Ecto neural progenitor cell (in vitro differentiated cells): ENCODE measurements at places on chromosomes 1 and 21.

- no peak for DNase-seq
Observed at GRCh38 chr1:163610486-163610885, 288.7 kb downstream of the NUF2 start.

DNA sequence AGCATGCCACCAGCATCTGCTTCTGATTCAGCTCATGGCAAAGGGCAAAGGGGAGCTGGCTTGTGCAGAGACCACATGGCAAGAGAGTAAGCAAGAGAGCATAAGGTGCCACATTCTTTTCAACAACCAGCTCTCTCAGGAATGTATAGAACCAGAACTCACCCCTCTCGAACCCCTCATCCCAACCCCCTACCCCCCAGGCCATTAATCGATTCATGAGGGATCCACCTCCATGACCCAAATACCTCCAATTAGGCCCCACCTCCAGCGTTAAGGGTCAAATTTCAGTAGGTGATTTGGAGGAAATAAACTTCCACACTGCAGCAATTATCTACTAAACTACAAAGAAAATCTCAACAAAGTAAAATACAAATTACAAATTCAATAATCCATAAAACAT is 32.2 kb upstream of the LRRC7 start:
- no peak for DNase-seq

DNA sequence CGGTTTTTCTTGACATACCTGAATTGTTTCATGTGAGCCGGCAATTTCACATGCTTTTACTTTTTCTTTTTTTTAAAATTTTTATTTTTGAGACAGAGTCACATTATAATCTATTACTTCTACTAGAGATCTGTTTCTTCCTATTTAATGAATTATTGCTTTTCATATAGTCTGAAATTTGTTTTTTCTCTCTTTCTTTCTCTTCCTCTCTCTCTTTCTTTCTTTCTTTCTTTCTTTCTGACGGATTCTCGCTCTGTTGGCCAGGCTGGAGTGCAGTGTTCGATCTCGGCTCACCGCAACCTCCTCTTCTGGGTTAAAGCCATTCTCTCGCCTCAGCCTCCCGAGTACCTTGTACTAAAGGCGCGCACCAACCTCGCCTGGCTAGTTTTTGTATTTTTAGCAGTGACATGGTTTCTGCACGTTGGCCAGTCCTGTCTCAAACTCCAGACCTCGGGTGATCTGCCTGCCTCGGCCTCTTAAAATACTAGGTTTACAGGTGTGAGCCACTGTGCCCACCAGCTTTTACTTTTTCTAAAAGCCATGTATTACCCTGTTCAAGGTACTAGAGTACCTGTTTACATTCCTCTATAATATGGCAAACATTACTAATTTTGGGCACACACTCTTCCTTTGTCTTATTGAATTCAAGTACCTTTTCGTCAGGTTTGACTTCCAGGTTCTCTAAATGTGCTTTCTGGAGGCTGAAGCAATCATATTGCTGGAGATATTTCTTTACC is 86.5 kb upstream of the RHOU start:
- DNase-seq: no peak

DNA sequence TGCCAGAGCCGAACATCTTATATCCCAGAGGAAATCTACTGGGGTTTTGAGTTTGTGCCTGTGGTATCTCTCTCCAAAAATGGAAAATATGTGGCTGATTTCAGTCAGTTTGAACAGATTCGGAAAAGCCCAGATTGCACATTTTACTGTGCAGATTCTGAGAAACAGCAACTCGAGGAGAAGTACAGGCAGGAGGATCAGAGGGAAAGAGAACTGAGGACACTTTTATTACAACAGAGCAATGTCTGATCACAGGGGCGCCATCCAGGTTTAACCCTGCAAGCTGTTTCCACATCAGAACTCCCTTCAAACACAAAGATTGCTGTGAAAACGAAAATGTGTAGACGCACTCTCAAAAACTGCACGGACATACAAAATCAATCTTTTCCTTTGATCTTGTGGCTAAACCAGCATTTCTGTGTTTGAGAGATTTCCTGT is 43.4 kb downstream of the KCNJ15 start:
- DNase-seq: no peak

DNA sequence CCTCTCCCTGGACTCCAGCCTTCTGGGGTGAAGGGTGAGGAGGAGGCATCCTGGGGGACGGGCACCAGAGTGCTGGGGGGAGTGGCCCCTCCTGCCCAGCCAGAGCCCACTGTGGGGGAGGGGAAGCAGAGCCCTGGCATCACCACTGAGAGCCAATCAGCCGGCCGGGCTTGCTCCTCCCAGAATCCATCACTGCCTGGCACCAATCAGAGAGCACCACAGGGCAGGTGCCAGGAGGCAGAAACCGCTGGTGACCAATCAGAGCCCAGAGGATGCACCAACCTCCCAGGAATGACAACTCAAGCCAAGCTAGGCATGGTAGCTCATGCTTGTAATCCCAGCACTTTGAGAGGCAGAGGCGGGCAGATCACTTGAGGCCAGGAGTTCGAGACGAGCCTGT is 27.9 kb downstream of the CASZ1 start:
- DNase-seq: no peak

GRCh38 chr1:203778146-203778545 is 13.2 kb downstream of the LAX1 start:
- no peak for DNase-seq

GRCh38 chr1:215397843-215398242 is 169.3 kb upstream of the KCTD3 start:
- DNase-seq: no peak

- DNase-seq: peak; percentile 91
Observed at GRCh38 chr1:109739738-109740614, 862 bp downstream of the GSTM3 start.

DNA sequence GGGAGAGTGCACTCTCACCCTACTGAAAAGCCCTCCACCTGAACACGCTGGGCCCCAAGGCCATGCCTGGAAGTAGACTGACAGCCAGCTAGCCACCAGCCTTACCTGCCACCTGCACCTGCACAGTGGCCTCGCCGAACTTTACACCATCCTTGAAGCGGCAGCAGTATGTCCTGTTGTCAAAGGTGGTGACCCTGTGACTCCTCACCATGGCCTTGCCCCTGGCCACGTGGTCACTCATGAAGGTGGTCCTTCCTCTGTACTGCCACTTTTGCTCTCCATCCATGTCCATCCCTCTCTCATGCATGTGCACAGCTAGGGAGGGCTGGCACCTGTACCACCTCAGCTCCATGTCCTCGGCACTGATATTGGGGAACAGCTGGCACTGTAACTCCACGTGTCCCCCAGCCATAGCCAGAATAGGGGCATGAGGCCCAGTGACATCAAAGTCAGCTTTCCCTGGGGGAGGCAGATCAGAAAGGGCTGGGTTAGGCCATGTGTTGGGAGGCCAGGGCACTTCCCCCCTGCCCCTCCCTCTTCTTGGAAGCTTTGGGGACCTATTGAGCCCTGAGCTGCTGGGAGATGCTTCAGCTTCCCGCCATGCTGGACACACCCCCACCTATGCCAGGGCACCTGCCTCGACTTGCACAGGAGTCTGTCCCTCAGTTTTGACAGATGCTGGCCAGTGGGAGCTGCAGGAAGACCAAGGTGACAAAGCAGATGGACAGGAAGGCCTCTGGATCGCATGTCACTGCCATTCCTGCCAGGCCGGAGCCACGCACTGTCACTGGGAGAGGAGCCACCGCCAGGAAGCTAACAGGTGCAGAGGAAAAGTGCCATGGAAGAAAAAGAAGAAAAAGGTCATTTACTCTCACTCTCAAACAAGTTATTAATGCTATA is 24.6 kb downstream of the RNF187 start:
- no peak for DNase-seq

- no peak for DNase-seq
Observed at GRCh38 chr1:232891071-232891470, 59.3 kb upstream of the NTPCR start.

DNA sequence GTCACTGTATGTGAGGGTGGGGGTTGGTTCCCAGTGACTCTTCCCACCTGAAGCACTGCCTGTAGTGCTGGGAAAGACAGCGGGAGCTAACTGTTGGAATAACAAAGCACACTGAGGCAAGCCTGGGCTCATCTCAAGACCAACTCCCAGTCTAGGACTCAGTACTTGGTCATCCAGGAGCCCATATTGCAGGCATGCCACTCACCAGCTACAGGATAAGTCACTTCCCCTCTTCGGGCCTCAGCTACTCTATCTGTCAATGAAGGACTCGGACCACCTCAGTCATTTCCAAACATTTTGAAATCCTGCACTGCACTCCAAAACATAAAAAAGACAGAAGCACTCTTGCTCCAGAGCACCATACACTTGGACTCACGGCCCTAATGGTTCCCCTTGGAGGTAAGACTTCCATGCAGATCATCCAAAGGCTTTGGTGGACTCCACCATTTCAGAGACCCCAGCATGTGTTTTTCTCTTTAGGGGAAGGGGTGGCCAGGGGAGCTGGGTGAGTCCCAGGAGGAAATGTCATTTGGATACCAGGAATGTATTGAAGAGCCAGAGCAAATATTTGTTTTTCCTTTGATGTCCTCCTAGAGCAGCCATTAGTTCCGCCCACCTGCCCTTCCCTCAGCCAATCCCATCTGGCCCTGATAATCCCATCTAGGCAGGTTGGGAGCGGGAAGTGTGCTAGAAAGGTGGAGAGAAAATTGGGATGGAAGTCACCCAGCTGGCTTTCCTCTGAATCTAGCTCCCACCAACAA is 3.1 kb downstream of the NUAK2 start:
- DNase-seq: no peak

DNA sequence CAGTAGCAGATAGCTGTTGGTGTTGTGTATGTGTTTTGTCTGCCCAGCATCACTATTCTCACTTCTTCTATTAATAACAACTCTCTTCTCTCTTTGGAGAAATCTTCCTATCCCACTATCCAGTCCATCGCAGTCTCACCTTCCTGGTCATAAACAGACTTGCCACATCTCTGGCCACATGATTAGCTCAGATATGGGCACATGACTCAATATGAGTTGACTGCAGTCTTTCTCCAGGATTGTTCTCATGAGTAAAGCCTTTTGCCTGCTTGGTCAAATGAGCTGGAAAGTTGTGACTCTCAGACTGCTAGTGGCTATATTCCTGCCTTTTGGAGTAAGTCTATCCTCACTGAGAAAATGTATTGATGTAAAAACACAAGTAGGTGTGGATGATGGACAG is 32.9 kb upstream of the TADA1 start:
- no peak for DNase-seq

- DNase-seq: no peak
Observed at GRCh38 chr1:153030895-153031294, at the start of gene SPRR1B. SPRR1B (plus strand) TSS chr1:153031203; CDS start chr1:153032346, 1,143 bp downstream.

- no peak for DNase-seq
Observed at GRCh38 chr1:245715291-245715701, 560.5 kb downstream of the KIF26B start.

GRCh38 chr1:116874733-116875249 is 34.9 kb upstream of the PTGFRN start:
- DNase-seq: no peak

GRCh38 chr1:53025769-53026112 is 36.3 kb upstream of the PODN start:
- DNase-seq: no peak

DNA sequence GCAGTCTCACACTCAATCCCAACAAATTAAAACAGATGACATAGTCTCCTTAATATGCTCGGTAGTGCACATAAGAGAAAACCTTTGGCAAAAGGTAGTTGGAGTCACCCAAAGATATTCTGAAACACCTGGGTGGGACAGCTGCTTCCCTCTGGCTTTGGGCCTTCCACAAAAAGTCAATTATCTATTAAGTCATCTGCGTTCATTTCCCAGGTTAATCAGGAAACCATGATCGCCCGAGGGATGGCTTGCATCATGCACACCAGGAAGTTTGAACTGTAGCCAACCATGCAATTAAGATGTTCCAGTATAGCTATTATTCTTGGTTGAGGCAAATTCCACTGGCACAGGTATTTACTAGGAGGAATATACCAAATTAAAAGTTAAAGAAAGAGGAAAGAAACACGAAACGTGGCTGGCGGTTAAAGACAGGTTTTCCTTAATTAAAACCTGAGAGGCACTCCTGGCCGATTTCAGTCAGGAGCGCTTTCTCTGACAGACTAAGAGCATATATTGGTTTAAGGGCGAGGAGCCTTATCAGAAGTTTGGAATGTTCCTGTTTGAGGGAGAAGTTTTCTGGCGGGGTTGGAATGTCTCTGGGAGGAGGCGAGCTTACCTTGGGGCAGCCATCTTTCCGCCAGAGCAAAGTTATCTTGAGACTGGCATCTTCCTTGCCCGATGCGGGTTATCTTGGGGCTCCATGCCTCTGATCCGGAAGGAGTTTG is 19.9 kb downstream of the CLDN17 start:
- DNase-seq: no peak

- DNase-seq: no peak
Observed at GRCh38 chr1:75449998-75450397, 160.9 kb downstream of the SLC44A5 start.

DNA sequence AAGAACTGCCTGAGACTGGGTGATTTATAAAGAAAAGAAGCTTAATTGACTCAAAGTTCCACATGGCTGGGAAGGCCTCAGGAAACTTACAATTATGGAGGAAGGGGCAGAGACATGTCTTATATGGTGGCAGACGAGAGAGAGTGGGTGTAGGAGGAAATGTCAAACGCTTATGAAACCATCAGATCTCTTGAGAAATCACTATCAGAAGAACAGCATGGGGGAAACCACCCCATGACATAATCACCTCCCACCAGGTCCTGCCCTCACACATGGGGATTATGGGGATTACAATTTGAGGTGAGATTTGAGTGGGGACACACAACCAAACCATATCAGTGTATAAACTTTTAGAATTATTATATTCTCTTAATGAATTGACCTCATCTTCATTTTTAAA is 335.9 kb upstream of the DPYD start:
- no peak for DNase-seq

GRCh38 chr1:108067884-108068540 is 103.0 kb upstream of the VAV3 start:
- no peak for DNase-seq

DNA sequence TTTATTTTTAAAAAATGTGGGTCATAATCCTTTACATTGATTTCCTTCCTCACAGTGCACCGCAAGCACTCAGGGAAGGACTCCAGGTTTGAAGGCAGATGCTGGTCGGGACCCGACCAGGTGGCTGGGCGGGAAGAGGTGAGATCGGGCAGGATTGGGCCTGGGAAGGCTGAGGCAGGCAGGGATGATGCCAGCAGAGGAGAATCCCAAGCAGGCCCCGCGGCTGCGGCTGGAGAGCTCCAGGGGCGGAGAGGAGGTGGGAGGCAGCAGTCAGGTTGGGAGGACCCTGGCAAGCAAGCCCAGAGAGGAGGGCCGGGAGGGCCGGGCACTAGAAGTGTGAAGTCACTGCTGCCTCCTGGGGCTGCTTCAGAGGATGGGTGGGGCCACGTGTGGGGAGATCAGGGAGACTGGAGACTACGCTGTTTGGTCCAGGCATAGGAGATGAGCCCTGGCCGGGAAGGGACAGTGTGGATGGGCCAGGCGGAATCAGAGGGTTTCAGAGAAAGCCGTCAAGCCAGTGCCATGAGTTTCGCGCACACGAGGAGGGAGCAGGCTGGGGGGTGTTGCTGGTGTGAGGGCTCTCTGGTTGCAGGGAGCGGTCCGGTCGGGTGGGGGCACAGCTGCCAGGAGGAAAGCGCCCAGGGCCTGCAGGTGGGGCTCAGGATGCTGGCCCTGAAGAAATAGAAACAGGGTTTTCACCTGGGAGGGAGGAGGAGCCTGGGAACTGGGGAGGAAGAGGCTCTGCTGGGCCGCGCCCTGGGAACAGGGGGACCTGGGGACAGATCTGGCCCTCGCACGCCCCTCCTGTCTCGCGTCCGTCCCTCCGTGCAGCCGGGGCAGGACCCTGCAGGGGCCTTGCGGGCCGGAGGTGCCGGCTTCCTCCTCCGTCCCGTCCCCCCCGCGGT is 888 bp upstream of the COL18A1 start:
- no peak for DNase-seq

- no peak for DNase-seq
Observed at GRCh38 chr1:184622136-184622823, 132.4 kb downstream of the EDEM3 start.
